ENCODE measurements at places on chromosomes 5 and 9.

- H3K27ac ChIP-seq = peak overlapping the region; percentile 86
- peaks cover 2% of the 10 kb centered on the region for H3K4me1 ChIP-seq
- peak; percentile 86 for DNase-seq
- no peaks in the 10 kb centered on the region for H3K27me3 ChIP-seq
- H3K4me3 ChIP-seq = no peak overlapping the region
Measured at GRCh38 chr9:95284162-95285080, 33.1 kb downstream of the FANCC start.

DNA sequence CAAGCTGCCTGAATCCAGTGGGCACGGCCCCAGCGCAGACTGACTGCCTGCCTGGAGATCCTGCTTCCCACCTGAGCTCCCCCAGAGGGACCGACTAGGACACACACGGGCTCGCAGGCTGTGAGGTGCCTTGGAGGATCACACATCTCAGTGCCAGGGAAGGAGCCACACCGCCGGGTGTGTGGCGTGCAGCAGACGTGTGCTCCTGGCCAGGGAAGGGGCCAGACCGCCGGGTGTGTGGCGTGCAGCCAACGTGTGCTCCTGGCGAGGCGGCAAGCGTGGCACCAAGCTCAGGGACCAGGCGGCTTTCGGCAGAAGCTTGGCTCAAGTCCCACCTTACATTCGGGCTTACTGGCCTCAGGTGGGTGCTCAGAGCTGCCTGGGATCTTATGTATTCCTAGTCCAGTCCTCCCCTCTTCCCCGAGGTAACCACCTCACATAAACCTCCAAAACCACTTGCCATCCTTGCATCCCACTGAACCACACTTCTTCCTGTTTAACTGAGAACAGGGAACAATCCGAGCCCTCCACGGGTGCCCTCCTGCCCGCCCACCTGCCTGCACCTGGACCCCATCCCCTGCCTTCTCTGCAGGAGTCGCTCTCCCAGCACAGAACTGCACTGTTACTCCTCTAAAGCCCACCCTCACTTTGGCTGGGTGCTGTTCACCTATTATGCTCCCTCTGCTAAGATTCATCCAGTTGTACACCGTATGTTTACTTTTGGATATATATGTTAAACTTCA, 22.4 kb upstream of the MRNIP start:
- H3K36me3 ChIP-seq = peaks cover 74% of the 10 kb centered on the region
- H3K4me1 ChIP-seq = peaks cover 18% of the 10 kb centered on the region
- no peak for DNase-seq
- no peak overlapping the region for H3K27ac ChIP-seq
- H3K27me3 ChIP-seq = no peaks in the 10 kb centered on the region

- H3K36me3 ChIP-seq = peaks cover 14% of the 10 kb centered on the region
- DNase-seq = no peak
- H3K4me1 ChIP-seq = peaks cover under 1% of the 10 kb centered on the region
- no peak overlapping the region for H3K27ac ChIP-seq
Measured at GRCh38 chr9:35842795-35843194, 13.8 kb downstream of the TMEM8B start.

DNA sequence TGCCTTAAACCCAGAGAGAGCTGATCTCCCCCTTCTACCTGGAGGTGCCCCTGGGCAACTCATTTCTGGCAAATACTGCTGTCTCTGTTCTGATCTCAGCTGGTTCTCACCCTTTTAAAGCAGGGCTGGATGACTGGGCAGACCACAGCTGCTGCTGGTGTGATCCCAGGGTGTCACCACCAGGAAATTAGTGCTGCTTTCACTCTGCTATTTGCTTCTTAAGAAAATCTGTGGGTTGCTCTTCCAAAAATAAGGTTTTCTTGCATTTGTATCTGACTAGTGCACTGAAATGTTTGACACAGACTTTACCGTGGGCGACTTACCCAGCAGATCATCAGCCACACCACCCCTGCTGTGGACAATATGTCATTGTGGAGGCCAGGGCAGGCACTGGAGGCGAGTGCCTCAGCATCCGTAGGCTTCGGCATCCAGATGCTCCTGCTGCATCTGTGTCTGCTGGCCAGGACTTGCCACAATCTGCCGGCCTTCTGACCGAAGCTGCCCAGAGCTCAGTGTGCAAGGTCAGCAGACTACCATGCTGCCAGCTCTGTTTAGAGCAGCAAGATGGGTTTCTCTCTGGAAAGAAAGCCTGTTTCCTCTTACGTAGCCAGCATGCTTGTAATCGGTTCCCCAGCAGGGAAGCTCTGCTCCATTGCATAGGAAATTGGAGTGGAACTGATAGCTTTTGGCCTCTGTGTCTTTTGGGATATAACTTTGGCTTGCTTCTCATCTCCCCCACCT, 13.6 kb downstream of the ARHGAP26 start:
- no peaks in the 10 kb centered on the region for H3K36me3 ChIP-seq
- H3K27me3 ChIP-seq = no peaks in the 10 kb centered on the region
- no peak overlapping the region for H3K27ac ChIP-seq
- peak; percentile 10 for DNase-seq

GRCh38 chr5:98069876-98070512, 703.5 kb upstream of the RGMB start:
- H3K4me1 ChIP-seq = no peaks in the 10 kb centered on the region
- no peak overlapping the region for H3K4me3 ChIP-seq
- H3K27me3 ChIP-seq = no peaks in the 10 kb centered on the region
- H3K36me3 ChIP-seq = no peaks in the 10 kb centered on the region
- no peak overlapping the region for H3K27ac ChIP-seq

All from mesenchymal stem cell (in vitro differentiated cells and primary cell).